ENCODE measurements at places on chromosomes 3 and 15.

- no peak for DNase-seq
Measured at GRCh38 chr3:138429665-138430064, 4.8 kb upstream of the ESYT3 start.

GRCh38 chr3:172135185-172135584, 95.8 kb downstream of the FNDC3B start:
- DNase-seq, result no peak

DNA sequence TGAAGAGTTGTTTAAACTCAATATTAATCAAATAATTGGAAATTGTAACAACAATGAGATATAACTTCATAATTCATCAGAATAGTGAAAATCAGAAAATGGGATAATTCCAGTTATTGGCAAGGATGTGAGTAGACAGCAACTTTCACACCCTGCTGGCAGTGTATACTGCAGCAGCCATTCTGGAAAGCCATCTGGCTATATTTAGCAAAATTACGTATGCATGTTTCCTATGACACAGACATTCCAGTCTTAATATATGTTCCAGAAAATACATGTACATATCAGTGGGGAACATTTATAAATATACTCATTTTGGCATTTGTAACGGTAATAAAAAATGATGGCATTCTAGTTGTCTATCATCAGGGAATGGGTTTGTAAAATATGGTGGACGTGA, 564.1 kb downstream of the GBE1 start:
- no peak for DNase-seq

GRCh38 chr15:67937153-67937761, 97.4 kb upstream of the RNU6-1 start:
- no peak for DNase-seq

GRCh38 chr3:143122089-143122430, 2.5 kb downstream of the CHST2 start:
- DNase-seq, result no peak

- no peak for DNase-seq
Measured at GRCh38 chr15:97012986-97013385, 682.5 kb downstream of the NR2F2 start.

GRCh38 chr15:29750754-29751153, 71.5 kb downstream of the TJP1 start:
- DNase-seq, result no peak

GRCh38 chr15:59180945-59181600, 25.6 kb upstream of the LDHAL6B start:
- DNase-seq, result no peak

GRCh38 chr3:126028096-126028495, 55.8 kb downstream of the SLC41A3 start:
- DNase-seq, result no peak

DNA sequence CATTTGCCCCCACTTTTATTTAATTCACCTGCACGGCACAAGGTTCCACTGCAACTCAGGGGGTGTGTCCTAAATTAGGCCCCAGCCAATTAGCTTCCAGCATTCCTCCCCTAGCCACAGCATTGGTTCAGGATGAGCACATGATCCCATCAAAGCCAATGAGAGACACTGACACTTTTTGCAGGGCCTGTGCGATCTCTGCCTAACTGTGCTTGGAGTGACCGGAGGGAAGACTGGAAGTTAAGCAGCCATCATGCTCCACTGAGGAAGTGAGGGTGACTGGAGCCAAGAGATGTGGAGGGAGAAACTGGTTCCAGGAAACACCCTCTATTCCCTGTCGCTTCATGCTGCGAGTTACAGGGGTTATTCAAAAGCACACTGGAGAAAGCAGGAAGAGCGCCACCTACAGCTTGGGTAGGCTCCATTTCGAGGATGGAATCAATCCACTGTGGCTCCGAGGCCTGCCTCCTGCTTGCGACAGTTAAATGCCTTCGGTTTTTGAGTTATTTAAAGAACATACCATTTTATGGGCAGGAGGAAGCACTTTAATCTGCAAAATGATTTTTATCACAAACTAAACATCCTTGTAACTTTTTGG, 122.2 kb upstream of the WNT5A start:
- DNase-seq, result no peak

GRCh38 chr3:52775877-52776276, 1.5 kb upstream of the ITIH1 start:
- no peak for DNase-seq

GRCh38 chr3:158568784-158569183, 2.2 kb upstream of the MLF1 start:
- no peak for DNase-seq

DNA sequence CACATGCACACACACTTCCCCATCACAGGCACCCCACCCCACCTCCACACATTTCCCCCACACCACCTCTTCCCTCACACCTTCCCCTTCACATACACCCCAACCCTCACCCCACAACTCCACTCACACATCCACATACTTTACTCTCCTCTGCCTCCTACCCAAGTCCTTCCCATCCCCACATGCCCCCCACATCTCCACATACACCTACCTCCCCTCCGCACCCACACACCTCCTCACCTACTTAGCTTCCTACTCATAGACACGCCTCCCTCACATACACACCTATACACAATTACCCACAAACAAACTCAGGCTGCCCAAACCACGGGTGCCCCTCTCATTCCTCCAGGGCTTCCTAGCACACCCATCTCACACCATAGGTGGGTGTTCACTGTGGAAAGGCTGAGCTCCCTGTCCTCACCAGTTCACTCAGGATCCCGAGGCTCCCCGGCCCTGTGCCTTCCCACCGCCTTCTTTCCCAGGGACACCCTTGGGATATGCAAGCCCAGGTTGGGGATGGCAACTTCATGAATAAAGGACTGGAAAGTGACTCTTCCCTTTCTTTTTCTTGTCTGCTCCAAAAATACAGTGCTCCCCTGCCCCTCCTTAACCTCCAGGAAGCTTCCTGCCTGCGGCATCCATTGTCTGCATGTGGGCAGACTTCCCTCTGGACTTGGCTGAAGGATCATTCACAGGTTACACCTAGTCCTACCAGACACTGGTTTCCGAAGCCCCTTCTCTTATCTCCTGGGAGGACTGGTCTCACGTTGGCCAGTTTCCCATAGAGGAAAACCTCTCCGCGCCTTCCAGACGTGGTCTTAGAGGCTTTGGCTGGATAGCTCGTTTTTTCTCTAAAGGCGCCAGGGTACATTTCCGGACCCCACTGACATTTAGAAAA, 61.5 kb downstream of the SLCO2A1 start:
- no peak for DNase-seq

- DNase-seq, result no peak
Measured at GRCh38 chr3:2810723-2811122, 299.5 kb downstream of the IL5RA start.

- no peak for DNase-seq
Measured at GRCh38 chr3:156530980-156531379, 23.9 kb downstream of the SSR3 start.

DNA sequence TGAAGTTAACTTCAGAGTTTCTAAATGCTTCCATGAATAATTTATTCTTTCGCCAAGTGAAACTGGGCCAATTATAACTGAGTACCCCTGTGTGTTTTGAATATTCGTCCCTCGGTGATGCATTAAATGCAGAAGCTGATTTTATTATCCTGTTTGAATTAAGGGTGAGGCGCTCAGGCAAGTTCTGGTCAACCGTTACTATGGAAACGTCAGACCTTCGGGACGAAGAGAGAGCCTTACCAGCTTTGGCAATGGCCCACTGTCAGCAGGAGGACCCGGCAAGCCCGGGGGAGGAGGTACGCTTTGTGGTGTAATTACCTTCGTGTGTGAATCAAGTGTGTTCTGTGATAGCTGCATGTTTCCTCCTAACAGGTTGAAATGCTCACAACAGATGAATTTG, 239.8 kb downstream of the ITPR1 start:
- no peak for DNase-seq

- DNase-seq, result no peak
Measured at GRCh38 chr15:45799508-45799907, 164.7 kb downstream of the SQOR start.

DNA sequence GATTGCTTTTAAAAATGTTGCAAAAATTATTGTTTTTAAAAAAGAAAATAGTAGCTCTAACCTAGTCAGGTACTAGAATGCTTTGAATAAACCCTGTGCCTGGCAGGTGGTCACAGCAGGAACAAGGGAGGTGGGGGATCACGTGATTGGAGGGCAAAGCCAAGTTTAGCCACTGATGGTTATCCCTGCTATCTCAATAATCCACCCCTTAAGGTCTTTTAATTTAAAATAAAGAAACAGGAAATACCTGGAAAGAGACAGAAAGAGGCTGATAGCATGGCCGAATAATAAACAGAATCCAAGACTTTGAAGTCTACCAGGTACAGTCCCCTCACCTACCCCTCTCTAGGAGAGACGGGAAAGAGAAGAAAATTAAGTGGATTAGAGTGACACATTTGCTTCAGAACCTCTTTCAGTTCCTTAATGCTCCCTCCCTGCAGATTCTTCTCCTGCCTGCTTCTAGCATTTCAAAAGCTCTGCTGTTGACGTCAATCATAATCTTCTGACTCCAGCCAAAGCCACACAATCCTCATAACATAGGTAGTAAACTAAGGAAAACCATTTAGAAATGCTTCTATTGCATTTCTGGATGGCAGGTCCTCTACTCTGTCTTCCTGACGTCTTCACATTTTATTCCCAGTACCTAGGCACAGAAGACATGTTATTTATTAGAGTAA, 303.4 kb upstream of the MME start:
- DNase-seq, result no peak

- DNase-seq, result no peak
Measured at GRCh38 chr15:69172847-69173246, 12.4 kb downstream of the GLCE start.

GRCh38 chr3:191958980-191959671, 498.2 kb downstream of the PYDC2 start:
- no peak for DNase-seq

GRCh38 chr3:149215515-149215914, 6.1 kb downstream of the CP start:
- no peak for DNase-seq
